ENCODE measurements at places on chromosomes 3 and 15.
A peak's percentile ranks its signal among the peaks of the same experiment; 100 is the strongest.

DNA sequence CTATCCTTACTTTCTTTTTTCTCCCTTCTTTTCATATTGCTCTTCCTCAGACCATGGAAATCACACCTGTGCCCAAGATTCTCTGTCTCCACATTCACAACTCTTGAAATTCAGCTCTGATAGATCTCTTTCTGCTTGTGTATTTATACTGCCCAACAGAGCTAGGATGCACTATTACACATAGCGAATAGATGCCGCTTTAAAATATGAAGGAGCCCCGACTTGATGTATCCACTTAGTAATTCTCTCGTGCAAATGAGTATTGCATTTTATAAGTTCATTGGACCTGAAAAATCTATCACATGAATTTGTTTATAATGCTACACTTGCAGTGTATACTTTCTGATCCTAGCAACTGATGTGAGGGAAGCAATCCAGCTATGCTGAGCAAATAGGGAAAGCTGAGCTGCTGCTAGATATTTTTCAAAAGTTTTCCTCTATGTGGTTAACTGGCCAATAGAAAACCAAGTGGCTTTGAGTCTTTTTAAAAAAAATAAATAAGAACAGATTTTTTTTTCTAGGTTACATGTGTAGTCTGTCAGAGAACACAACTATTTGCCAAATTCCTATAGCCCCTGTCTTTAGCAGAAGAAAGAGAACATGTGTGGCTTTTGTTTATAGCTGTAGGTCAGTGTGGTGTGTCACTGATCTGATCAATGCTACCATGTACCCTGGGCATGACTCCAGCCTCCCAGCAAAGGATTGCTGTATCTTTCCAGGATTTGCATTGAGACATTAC is 64.3 kb upstream of the LEKR1 start:
- ATAC-seq = no peak

DNA sequence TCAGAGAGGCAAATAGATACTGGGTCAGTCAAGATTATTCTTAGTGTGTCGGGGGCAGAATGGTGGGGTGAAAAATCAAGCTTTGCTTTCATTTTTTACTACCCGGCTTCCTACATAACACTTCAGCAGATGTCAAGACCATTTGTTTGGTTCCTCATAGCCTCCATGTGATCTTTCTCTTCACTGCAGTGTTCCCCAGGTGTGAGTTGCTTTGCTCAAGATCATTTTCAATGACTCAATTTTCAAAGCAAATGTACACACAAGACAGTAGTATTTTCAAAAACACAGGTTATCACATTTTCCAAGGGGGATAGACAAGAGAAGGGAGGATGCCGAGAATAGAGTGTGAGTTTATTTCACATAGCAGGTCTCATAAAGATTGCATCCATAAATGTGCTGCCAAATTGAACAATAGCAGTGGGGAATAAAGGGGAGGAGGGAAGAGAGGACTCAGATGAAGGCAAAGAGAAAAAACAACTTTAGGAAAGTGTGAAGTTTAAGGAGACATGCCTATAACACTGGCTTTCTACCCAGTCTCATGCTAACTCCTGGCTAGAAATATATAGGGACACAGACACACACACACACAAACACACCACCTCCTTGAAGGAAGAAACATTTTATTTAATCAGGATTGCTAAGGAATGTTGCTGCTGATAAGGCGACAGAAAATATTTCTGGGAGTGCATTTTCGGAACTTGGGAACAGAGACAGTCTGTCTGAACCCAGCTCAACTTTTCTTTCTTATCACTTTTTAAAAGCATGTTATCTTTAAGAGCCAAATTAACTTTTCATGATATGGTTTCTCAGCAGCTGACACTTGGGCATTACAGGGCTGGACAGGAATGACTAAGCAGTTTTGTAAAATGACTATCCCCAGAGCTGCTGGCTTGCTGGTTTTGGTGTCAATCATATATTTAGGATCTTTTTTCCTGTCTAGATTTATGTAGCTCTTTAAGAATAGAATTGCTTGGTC is 402.4 kb downstream of the RBMS3 start:
- ATAC-seq = no peak

DNA sequence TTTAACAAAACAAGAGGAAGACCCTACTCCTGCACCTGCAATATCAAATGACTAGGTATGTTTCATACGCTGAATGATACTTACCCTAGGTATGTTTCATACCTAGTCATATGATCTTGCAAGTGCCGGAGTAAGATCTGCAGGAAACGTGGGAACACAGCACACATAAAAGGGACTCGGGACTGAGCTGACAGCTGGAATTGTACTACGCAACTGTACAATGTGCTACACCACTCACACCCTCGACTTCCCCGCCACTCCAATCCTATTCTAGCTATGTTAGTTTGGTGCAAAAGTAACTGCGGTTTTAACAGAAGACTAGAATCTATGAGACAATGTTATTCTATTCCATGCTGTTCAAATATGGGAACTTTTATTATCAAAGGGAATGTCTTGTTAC is 22.0 kb downstream of the CRBN start:
- no peak for ATAC-seq

DNA sequence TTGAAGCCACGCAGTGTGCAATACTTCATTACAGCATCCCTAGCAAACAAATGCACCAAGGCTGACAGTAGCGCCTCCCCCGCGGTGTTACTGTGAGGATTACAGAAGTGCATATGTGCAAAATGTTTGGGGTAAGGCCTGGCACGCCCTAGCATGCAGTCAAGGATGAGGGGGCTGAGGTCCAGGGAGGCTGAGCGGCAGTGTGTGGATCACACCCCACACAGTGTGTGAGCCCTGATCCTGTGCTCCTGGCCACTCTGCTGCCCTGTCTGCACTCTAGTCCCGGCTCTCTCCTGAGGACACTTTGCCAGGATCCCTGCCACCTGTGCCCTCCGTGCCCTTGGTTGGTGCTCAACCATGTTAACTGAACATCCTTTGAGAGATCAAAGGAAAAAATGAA is 71.3 kb downstream of the WNT7A start:
- no peak for ATAC-seq

DNA sequence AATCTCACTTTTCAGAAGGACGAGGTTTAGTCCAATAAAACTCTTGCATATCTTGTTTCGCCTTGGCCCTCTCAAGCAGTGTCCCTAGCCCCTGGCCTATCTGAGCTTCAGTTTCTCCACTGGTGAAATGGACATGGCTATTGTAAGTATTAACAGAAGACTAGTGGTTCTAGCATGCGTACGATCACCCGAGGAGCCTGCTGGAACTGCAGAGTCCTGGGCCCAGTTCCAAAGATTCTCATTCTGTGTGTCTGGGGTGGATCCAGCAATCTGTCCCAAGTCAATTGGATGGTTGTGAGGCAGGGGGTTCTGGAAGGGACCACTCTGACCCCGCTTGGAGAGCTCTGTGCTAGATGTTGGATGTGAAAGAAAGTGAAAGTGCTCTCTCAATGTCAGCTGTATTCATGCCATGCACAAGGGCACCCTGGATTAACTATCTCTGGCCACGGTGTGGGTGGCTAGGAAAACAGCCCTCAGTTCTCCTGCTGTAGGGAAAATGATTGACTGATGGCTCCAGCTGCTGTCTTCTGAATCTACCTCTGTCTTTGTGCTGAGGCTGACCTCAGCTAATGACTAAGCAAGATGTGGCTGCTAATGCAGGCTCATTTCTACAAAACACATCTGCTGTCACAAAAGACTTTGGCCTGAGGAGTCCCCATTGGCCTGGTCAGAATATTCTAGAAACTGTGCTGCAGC is 1.9 kb upstream of the PLA1A start:
- no peak for ATAC-seq

GRCh38 chr15:52113235-52113634 is 660 bp upstream of the BCL2L10 start:
- ATAC-seq = no peak

DNA sequence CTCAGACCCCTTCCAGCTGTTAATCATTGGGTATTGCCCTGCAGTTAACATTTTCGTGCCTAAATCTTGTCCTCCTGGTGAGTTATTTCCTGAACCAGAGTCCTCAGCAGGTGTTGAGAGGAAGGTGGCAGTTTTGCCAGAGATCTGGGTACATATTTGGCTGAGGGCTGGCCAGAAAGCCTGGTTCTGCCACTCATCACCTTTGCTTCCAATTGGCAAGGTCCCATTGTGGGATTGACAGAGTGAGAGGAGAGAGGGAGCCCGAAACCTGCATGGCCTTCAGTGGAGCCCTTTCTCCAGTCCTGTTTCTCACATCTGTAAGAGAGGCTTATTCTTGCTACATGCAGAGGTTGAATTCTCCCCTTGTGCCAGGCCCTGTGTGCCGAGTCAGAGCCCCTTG is 8.9 kb upstream of the TKT start:
- no peak for ATAC-seq

DNA sequence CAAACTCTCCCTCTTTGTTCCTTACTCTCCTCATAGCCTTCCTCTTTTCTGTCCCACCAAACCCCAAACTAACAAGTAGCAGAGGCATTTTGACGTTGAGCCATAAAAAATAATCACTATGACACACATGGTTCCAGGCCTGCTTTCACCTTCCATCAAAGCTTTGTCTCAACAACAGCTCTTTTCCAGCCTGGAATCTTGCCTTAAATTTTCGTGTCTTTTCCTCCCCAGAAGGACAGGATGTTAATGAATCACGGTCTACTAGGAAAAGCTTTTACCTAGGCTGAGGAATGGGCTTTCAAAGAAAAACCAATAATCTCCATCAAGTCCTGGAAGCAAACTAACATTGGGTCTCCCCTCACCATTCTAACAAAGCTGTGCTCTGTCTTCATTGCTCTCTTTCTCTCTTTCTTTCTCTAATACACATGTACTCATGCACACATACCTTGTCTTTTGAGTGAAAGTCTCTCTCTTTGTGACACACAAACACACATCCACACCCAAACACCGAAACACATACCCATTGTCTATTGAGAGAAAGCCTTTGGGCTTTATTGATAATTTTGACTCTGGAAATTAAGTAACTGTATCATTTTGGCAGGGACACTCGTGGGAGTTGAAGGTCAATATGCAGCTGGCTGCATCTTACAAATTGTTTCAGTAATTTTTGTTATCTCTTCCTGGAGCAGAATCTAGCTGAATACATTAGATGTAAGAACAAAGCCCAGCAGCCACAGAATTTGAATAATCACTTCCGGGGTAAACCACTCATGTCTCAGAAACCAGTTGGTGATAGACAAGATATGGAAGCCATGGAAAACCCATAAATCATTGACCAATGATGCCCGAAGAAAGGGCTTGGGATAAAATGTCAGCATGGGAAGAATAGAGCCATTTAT is 107.4 kb upstream of the SLC4A7 start:
- ATAC-seq = peak; percentile 61

DNA sequence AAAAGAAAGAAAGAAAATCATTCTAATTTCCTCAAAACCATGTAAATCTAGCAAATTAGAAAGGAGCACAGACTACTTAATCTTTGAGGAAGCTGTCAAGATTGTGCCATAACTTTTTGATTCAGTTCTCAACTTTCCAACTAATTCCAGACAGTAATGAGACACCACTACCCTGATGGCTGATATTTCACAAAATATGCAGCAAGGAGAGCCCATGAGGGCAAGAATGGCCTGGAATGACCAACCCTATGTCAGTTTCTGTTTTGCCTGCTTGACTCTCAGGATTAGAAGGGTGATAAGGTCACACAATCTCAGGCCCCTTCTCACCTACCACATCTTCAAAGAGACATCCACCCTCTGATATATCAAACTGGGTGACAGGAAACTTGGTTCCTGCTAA is 134.7 kb downstream of the MAGI1 start:
- no peak for ATAC-seq

- ATAC-seq = no peak
Measured at GRCh38 chr15:92638709-92639365, 16.7 kb downstream of the FAM174B start.

GRCh38 chr3:197590313-197590962 is 34.7 kb upstream of the BDH1 start:
- no peak for ATAC-seq

- peak; percentile 72 for ATAC-seq
Measured at GRCh38 chr15:40847223-40847961, 3.5 kb downstream of the SPINT1 start.

DNA sequence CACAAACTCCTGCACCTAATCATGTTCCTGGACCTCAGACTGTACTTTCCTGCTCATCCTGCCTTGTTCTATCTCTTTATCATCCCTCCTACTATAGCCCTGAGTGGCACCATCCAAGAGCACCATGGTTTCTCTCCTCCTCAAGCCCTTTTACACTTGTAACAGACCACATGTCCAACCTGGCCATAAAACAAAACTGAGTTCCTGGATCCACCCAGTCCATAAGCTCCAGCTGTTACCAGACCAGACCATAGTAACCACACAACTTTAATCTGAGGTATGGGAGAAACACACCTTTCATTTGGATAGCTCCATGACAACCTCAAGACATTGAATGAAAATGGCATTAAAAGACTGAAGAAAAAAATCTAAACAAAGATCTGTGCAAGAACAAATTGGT is 9.1 kb downstream of the TM4SF18 start:
- no peak for ATAC-seq

DNA sequence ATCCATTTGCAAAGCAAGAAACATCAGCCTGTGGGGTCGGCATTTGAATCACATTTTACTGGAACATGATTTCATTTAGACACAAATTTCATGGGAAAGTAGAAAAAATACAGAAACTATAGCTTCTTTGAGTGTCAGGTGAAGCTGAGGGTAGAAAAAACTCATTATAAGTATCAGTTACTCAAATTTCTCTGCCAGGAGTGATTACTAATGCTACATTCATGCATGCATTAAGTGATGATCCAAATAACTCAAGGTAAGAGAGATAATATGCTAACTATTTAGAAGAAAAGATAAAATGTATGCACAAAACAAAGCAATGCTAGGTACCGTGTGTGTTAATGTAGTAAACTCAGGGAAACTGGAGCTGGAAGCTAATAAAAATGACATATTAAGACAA is 406.0 kb downstream of the GAP43 start:
- no peak for ATAC-seq

DNA sequence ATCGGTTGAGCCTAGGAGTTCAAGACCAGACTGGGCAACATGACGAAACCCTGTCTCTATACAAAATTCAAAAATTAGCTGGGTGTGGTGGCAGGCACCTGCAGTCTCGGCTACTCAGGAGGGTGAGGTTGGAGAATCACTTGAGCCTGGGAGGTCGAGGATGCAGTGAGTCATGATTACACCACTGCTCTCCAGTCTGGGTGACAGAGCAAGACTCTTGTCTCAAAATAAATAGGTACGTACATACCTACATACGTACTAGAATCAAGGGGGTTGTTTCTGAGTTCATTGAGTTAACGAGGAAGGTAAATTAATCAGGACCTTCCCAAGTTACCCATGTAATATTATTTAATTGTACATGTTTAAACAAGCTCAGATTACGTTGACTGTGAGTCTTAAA is 97.5 kb downstream of the CHL1 start:
- ATAC-seq = no peak

- ATAC-seq = no peak
Measured at GRCh38 chr3:155217591-155217990, 75.9 kb downstream of the STRIT1 start.

DNA sequence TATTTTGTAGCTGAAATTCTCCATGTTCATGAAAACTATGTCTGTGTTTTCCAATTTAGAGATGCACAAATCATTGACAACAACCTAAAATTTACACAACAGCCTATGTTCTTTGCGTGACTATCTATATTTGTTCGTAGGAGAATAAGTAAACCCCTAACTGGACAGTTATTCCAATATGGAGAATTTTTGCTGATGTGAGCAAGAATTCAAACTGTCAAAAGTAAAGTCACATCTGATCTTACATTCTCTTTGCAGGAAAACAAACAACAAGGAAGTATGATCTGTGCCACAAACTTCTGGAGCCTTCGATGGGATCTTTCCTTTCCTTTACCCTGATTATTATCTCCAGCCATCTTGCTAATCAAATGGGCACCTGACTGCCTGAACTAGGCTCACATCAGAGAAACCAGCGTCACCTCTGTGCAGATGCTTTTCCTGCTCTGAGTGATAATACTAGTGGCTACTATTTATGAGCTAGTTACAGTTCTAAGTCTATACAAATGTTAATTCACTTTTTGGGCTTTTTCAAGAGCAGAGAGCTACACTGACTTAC is 18.3 kb upstream of the KCNMB3 start:
- no peak for ATAC-seq
